Activated CD4-positive, alpha-beta T cell treated with anti-CD3 and anti-CD28 coated beads, Interleukin-2, amount 50 U/mL, for 24 hours (primary cell): ENCODE measurements at places on chromosomes 2 and 18.
A peak's percentile ranks its signal among the peaks of the same experiment; 100 is the strongest.

DNA sequence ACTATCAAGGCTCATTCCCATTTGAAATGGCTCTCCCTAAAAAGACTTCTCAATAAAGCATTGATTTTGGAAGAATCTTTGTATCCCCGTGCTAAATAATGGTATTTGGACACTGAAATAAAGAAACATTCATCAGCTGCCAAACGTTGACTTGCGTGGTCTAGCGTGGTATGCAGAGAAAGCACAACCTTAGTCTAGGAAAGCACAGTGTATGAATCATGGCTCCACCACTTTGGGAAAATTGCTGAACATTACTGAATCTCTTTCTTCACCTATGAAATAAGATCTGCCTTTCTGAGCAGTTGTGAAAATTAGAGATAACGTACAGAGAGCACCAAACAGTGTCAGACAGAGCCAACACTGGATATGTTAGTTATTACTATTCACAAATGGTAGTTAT lies 353.9 kb downstream of the SS18 start:
- no peak for DNase-seq

DNA sequence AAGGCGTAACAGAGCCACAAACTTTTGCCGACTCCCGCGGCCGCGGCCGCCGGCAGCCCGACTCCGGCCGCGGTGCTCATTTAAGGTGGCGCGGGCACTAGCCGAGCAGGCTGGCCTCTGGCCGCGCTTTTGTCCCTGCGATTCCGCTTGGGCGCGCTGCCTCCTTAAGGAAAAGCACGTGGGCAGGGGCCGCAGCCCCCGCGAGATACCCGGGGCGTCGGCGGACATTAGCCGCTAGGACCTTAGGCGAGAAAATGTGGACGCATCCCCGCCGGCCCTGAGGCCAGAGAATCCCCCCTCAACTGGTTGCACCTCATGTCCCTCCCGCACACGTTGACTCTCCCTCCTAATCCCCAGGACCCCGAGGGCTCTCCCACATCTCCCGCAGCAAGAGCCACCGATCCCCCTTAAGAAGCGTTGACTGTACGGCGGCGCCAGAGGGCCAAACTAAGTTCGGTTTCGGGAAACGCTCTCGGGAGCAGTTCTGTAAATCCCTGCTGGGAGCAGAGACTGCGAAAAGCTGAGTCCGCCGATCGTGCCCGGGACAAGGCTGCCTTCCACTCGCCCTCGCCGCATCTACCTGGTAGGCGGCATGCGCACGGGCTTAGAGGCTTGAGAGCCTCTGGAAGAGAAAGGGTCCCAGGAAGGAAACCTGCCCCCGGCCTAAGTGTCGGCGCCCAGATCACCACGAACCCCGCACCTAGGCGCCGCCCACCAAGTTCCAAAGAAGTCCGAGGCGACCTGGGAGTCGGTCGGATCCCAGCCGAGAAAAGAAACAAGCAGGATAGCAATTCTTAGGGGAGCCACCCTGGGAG lies 1.8 kb upstream of the SATB2 start:
- peak; percentile 58 for DNase-seq

GRCh38 chr2:163641986-163642385 lies 93.8 kb downstream of the FIGN start:
- DNase-seq, result no peak

GRCh38 chr2:201964631-201965206 lies 68.9 kb upstream of the FZD7 start:
- DNase-seq, result no peak

GRCh38 chr2:112605926-112606325 lies 21.5 kb downstream of the CHCHD5 start:
- no peak for DNase-seq
